ENCODE measurements at places on chromosomes 7 and 10.

DNA sequence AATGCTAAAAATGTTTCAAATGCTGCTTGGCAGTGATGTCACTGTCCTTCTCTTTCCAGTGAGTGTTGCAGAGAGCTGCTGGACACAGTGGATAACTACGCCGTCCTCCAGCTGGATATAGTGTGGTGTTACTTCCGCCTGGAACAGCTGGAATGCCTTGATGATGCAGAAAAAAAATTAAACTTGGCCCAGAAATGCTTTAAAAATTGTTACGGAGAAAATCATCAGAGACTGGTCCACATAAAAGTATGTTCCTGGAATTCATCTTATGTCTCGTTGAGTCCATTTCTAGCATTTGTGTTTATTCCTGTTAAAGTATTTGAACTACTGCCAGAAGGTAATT, 25.2 kb downstream of the NUB1 start:
- DNase-seq: peak; percentile 66

DNA sequence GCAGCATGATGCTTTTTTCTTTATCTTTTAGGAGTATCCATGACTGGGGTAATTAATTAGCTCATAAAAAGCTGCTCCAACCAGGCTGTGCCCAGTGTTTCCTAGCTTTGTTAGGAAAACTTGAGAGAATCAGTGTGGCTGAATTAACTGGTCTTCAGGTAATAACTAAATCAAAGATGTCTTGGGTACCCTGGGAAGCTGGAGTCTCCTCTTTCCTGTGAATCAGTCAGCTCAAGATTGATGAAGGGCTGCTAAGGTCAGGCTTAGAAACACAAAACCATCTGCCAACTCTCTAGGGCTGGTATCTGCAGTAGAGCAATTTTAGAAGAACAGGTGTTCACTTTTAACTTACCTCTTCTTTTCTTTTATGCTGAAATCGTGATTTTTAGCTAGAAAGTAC, 21.4 kb upstream of the ATOH7 start:
- no peak for DNase-seq

DNA sequence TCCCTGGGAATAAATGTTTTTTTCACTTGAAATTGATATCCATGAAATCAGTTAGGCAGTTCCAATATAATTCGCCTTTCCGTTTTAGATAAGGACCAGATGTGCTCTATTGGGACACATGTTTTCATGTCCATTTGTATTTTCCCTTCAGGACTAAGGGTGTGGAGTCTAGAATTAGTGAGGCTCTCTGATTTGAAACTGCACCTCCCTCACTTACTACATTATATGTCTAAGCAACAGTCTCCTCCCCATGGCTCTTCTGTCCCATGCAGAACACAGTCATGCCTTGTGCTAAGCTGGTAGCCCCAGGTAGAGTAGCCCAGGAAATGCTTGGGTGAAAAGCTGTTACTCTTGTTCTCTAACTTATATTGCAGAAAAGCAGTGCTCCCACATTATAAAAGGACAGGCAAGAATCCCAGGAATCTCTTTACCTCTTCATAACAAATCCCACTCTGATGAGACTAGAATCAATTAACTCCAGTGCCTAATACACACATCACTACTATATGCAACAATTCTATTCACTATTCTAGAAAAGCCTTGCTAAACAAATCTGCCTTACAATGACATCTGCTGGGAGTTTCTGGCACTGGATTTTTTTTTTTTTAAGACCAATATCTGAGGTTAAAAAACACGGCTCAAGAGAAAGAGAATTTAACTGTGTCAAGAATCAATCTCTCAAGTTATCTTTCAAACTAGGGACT, 293.9 kb downstream of the SNX13 start:
- DNase-seq: peak; percentile 45

DNA sequence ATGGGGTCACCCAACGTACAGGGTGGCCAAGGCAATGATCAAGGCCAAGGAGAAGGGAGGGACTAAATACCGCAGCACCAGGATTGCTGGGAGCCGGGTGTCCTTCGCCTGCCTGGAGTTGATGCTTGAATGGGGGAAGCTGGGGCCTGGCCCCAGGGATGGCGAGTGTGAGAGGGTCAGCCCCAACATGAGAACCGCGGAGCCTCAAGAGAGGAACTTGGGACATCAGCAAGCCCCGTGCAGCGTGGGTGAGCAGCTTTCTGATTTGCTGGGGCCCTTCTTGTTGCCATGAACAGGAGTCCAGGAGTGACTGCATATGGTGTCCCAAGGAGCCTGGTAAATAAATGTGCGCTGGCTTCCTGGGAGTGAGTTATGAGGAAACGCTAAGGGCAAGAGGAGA, 72.8 kb upstream of the PITRM1 start:
- DNase-seq: no peak

GRCh38 chr10:6619660-6620059, 39.6 kb upstream of the PRKCQ start:
- DNase-seq: no peak

DNA sequence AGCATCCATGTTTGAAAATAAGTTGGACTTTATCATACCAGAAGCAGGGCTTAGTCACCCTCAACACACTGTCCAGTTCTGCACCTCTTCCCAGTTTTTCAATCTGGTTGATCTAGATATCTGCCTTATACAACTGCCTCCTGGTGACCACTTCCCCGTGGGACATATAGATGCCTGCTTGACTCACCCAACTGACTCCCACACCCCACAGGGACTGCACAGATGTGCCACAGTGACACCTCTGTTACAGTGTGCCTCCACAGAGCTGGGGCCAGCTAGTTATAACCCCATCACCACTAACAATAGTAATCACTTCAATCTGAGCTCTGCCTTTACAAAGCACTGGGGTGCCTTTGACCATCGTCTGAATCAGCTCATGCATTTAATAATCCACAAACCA, 82.6 kb upstream of the AOAH start:
- DNase-seq: no peak

- no peak for DNase-seq
Measured at GRCh38 chr10:28963539-28964221, 286.4 kb downstream of the BAMBI start.

DNA sequence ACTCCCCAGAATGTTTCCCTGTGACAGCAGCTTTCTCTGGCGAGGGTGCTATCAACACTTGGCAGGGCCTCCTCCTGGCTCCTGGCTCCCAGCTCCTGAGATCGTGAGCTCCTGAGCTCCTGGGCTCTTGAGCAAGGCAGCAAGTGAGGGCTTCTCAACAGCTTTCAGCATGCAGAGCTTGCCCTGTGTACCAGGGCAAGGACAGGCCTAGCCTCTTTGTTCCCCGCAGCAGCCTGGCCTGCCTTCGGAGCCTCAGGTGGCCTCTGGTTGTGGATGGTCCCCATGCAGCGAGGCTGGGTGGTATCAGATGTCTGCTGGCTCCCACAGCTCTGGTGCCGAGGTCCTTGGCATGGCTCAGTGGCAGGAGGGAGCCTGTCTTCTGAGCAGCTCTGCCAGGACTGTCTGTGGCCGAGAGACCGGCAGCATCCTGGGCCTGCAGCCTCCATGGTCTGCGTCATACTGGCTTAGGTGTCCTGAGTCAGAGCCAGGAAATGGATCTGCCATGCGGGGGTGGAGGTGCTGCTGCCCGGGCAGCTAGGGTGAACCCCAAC, 44.2 kb downstream of the ZMIZ1 start:
- peak; percentile 91 for DNase-seq

DNA sequence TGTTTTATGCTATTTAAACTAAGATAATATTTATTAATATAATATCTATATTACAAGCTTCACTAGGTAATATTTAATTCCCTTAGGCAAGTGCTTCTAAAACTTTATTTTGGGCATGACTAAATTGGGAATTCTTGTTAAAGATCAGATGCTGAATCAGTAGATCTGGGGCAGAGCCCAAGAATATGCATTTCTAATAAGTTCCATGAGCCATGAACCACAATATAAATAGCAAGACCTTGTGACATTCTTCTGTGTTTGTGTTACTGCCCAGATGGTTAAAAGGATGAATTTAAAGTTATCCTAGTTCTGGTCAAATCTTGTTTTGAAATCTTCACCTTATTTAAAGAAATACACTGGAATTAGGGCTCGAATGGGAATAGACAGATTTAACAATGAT, 258.4 kb upstream of the CACNA2D1 start:
- peak; percentile 7 for DNase-seq

GRCh38 chr10:71805776-71806703, 32.7 kb upstream of the VSIR start:
- no peak for DNase-seq

GRCh38 chr7:28199021-28199510, 18.5 kb upstream of the JAZF1 start:
- no peak for DNase-seq

DNA sequence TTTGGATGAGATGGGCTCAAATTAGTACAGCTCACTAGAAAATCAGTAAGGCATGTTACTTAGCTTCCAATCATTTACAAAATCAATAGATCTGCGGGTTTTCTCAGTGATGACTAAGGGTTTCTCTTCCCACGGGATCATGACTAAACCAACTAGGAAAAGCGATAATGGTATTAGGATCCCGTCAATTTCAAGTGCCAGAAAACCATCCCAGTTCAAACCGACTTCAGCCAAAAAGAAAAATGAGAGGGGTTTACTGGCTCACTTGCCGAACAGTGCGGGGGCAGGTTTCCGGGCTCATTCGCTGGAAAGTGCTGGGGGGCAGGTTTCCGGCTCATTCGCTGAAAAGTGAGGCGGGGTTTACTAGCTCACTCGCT, 62.1 kb upstream of the LYZL2 start:
- peak; percentile 71 for DNase-seq

GRCh38 chr10:69624245-69624786, 5.7 kb upstream of the FAM241B start:
- no peak for DNase-seq

GRCh38 chr7:105521717-105522463, at the start of gene PUS7:
PUS7 (minus strand) TSS chr7:105522271; CDS start chr7:105508512, 13,759 bp downstream.
- peak; percentile 90 for DNase-seq

DNA sequence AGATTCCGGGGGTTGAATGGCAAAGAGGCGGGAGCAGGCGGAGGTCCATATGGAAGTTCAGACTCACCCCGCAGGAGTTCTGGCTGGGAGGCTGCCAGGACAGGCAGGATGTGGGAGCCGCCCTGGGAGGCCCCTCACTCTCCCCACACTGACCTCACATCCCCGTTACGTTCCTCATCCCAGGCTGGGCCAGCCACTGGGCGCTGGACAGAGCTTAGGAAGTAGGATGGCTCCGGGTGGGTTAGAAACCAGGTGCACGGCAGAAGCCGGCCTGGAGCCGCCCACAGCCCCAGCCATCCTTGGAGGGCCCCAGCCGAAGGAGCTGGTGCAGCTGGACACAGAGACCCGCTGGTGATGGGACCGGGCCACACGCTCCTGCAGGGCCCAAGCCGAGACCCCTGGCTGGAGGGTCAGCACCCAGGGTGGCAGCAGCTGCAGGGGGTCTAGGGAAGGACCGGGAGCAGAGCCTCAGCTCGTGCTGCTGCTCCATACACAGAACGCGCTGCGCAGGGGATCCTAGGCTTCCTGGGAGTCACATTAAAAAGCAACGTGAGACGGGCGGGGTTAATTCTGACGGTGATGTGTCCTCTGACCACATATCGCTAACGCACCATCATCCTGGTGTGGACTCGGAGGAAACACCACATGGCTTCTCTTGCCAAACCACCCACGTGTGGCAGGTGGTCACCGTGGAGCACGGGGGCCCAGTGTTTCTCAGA, 98.6 kb upstream of the DIP2C start:
- peak; percentile 60 for DNase-seq

- no peak for DNase-seq
Measured at GRCh38 chr7:40876601-40877000, 741.8 kb downstream of the SUGCT start.

GRCh38 chr10:14648946-14649345, 125.8 kb downstream of the FAM107B start:
- DNase-seq: no peak

GRCh38 chr7:12638851-12639456, 48.5 kb upstream of the ARL4A start:
- DNase-seq: peak; percentile 53

DNA sequence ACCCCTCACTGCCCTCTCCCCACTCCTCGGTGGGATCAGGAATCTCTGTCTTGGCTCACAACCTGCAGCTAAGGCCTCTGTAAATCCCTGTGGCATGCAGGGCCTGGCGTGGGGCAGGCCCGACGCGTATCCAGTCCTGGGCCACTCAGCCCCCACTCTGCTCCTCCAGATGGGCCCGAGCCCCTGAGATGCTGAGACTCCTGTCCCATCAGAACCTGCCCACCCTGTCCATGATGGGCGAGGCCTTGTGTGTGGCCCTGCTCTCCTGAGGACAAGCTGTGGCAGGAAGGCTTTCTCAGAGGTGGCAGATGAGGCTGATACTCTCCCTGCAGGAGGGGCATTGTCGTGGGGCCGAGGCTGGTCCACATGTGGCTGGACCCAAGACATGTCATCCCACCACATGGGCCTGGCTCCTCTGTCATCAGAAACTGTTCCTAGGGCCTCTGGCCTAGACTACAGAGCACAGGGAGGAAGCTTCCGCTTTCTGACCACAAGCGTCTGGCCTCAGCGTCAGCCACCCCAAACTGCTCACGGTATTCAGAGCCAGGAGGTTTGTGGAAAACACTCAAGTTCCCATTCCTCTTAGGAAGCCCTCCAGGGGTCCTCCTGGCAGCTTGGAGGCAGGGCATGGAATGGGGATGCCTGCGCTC, 6.0 kb downstream of the ALOX5 start:
- no peak for DNase-seq

- DNase-seq: no peak
Measured at GRCh38 chr10:24722131-24722675, 1.5 kb downstream of the ARHGAP21 start.

GRCh38 chr10:13795653-13796555, 209.1 kb downstream of the PRPF18 start:
- DNase-seq: no peak

DNA sequence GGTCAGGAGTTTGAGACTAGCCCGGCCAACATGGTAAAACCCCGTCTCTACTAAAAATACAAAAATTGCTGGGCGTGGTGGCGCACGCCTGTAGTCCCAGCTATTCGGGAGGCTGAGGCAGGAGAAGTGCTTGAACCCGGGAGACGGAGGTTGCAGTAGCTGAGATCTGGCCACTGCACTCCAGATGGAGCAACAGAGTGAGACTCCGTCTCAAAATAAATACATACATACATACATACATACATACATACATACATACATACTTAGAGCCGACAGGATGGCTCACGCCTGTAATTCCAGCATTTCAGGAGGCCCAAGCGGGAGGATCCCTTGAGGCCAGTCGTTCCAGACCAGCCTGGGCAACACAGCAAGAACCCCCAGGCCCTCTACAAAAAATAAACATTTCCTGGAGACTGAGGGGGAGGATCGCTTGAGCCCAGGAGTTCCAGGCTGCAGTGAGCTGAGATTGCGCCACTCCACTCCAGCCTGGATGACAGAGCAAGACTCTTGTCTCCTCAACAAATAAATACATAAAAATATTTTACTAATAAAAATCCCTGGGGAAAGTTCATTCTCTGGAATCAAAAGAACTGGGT, 90.9 kb upstream of the TNRC18 start:
- peak; percentile 59 for DNase-seq

- DNase-seq: no peak
Measured at GRCh38 chr10:72483471-72483870, 128.8 kb upstream of the DNAJB12 start.

- peak; percentile 65 for DNase-seq
Measured at GRCh38 chr10:24869354-24870015, 82.9 kb downstream of the PRTFDC1 start.

- DNase-seq: peak; percentile 10
Measured at GRCh38 chr10:91759581-91759986, 38.6 kb upstream of the TNKS2 start.

GRCh38 chr7:85011127-85011526, 175.7 kb downstream of the SEMA3D start:
- no peak for DNase-seq

GRCh38 chr7:141709318-141709717, 1.2 kb downstream of the WEE2 start:
- no peak for DNase-seq
